ENCODE measurements at places on chromosomes 16 and 17.

- no peak for DNase-seq
Measured at GRCh38 chr16:78675312-78675711, 575.9 kb downstream of the WWOX start.

- no peak for DNase-seq
Measured at GRCh38 chr17:53749178-53749577, 73.5 kb upstream of the KIF2B start.

DNA sequence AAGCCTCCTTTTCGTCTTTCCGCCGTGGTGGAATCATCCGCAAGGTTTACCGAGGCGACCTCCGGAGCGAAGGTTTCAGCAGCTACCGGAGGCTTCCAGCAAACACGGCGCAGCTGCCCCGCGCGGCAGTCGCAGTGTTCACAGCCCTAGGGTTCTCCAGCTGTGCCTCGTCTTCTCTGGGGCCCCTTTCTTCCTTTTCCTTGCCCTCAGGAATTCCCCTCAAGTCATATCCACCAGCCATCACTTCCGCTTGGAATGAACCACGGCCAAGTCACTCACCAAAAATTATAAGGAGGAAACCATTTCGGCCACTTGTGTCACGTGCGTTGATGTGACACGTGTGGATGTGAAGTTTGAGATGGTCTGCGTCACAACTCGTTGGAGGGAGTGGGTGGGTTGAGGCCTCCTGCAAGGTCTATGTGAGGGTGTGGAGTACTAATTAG, 636 bp upstream of the ERN1 start:
- no peak for DNase-seq

DNA sequence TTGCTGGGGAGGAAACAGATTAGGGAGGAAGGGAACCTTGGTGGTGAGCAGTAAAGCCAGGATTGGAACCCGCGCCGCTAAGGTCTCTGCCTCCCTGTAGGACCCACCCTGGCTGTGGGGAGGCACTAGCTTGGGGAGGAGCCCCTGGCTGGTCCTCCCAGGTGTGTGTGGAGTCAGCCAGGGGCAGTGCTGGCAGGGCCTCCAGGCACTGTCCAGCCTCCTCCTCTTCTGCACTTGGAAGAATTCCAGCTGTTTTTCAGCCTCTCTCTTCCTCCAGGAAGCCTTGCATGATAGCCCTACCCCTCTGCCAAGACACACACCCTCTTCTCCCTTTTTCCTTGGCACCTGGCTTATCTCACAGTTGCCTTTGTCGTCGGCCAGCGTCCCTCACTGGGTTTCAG, 34.8 kb downstream of the TMEM235 start:
- DNase-seq = no peak

- DNase-seq = no peak
Measured at GRCh38 chr16:24996301-24996700, 18.9 kb downstream of the ARHGAP17 start.

- DNase-seq = no peak
Measured at GRCh38 chr17:13418891-13419290, 182.8 kb downstream of the HS3ST3A1 start.

DNA sequence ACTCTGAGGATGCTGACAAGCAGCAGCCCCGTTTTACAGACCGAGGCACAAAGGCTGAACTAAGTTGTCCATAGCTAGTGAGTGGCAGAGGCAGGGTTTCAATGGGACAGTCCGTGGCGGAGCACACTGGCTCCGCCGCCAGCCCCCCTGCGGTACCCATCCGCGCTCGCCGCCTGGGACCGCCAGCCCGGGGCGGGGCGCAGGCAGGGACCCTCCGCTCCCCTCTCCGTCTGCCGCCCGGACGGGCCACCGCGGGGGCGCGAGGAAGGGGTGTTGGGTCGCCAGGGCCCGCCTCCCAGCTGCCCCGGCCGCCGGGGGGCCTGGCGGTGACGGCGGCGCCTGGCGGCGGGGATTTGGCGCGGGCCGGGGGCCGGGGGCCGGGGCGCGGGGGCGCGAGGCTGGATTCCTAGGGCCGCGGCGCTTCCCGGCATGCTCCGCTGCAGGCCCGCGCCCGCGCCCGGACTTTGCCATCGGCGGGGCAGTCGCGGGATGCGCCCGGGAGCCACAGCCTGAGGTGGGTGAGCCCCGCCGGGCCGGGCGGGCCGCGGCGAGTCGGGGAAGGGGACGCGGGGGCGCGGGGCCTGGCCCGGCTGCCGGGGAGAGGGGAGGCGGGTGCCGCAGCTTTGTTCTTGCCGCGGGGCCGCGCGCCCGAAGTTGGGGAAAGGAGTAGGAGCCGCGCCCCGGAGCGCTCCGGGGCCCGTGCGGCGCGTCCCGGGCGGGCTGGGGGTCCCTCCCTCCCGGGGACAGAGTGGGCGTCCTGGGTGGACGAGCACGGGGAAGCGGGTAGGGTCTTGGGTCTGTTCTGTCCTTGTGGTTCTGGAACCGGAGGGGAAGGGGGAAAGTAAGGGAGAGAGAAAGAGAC, at the start of gene TMEM98:
TMEM98 (plus strand) TSS at position 430 of the 862 bp plus-strand sequence. CDS start 3,376 bp downstream, outside the sequence.
- no peak for DNase-seq

GRCh38 chr17:79046197-79046915, 22.4 kb downstream of the C1QTNF1 start:
- DNase-seq = no peak

- DNase-seq = no peak
Measured at GRCh38 chr16:75248536-75249380, 2.7 kb downstream of the BCAR1 start.

DNA sequence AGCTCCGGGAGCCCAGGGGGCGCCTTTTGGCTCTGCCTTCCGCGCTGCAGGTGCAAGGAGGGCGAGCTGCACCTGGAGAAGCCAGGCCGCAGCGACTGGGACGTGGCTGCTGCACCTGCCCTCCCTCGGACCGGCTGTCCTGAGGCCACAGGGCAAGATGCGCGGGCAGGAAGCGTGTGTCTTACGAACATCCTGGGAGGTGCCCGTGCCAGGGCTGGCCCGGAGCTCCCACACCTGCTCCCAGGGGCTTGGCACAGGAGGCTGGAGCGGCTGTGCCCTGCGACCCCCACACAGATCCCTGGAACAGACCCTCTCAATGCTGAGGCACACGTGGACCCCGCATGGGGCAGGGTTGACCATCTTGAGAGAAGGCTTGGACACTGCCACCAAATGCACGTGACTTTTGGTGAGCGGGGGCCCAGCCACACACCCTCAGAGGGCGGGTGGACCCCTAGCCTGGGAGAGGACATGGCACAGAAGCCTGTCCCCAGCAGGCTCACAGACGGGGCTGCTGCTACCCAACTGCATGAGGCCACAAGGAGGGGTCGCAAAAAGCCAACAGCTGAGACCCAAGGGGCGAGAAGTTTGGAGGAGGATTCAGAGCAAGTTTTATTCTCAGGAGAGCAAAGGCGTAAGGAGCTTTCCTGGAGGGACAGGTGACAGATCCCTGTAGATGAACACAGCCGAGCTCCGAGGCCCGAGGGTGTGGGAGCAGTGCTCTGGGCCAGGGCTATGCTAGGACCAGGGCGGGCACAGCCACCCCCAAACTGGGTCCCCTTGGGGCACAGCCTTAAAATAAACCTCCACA, 11.4 kb downstream of the NDUFAF8 start:
- no peak for DNase-seq

GRCh38 chr16:3157229-3158025, 22.6 kb downstream of the ZNF213 start:
- DNase-seq = no peak

DNA sequence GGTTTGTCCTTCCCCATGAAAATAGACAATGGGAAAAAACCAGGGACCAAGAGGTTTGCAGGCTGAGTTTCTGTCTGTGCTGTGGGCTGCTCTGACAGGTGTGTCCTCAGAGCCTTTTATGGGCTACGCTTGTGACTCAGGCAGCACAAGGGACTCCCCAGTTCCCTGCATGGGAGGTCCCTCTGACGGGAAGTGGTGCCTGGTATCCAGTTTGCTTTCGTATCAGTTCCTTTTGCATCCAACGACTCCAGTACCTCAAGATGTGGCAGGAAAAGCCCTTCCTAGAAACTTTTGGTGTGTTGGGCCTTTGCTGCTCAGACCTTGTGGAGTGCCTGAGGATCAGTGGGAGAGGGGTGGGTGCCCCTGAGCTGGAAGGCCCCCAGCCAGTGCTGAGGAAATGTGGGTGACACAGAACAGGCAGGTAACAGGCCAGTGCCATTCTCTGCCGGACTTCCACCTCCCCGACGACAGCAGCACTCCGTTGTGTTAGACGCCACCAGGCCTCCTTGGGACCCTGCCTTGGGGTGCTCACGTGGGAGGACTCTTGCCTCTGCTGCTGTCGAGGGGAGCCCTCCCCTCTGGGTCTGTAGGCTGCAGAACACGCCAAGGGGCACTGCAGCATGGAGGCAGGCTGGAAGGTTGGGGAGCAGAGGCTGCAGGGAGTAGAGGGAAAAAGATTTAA, 38.4 kb upstream of the IRF8 start:
- no peak for DNase-seq

DNA sequence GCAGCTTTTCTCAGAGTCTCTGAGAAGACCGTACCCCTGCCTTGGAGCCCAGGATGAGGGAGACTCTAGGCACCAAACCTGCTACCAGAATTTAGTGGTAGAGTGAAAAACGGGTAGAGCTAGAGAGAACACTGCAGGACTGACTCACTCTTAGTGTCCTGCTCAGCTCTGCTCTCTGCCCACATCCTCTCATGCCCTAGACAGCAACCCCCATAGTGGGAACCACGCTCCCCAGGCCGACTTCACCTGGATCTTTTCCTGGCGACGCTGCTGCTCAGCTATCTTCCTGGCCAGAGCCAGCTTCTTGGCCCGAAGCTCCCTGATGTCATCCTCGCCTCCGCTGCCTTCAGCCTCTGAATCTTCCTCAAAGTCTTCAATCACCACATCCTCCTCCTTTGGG, 26.7 kb downstream of the HIC1 start:
- no peak for DNase-seq

DNA sequence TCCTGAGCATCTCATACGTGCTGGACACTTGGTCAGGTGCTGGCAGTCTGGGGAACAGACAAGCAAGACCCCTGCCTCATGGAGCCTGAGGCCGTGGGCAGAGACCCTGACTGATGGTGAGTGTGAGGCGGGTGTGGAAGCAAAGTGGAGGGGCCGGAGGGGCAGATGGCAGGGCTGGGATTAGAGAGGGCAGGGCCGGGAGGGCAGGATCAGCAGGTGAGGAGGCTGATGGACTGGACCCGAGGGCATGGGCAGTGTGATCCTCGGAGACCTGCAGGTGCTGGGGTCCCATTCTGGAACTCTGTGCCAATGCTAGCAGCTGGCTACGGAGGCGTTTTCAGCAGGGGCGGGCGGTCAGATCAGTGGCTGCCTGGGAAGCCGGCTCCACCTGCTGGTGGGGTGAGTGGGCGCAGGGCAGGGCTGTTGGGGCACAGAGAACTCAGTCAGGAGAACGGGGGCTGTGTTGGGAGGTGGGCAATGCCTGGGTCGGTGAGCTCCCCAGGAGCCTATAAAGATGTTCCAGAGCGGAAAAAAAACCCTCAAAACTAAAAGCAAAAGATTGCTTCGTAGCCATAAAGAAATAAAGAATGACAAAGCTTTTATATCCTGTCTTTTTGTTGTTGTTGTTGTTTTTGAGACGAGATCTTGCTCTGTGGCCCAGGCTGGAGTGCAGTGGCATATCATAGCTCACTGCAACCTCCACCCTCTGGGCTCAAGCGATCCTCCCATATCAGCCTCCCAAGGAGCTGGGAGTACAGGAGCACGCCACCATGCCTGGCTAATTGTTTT, 8.9 kb upstream of the C16orf74 start:
- no peak for DNase-seq

GRCh38 chr16:53434377-53435065, at the start of gene RBL2:
TSS of gene RBL2 (plus strand) at chr16:53434471. CDS start at chr16:53434557, 86 bp downstream.
- peak; percentile 73 for DNase-seq

GRCh38 chr17:75454193-75454592, 2.2 kb upstream of the TMEM94 start:
- no peak for DNase-seq

DNA sequence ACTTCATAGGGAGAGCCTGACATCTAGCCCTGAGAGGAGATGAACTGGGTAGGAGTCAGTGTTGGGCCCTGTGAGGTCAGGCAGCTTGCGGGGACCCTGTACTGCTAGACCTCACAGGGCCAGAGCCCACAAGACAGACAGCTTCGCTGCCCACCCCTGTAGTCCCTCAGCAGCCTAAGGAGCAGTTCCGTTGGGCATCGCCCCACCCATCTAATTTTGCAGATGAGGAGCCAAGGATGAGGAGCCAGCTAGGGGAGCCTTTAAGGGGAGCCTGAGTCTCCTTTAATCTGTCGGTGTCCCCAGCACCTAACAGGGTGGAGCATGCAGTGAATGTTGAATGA, 755 bp upstream of the TUFM start:
- no peak for DNase-seq

DNA sequence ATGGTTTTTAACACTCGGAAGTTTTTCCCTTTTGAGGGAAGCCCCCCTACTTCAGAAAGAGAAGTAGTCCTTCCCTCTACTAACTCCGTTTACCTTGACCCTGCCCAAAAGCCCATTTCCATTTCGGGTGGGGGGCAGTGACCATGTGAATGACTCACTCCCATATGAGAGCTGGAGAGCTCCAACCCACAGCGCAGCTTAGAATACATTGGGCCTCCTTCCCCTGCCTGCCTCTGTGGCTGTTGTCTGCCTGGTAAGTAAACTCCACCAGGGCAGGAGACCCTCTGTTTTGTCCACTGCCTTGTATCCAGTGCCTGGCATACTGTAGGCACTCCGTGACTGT, 985 bp downstream of the SGSM2 start:
- no peak for DNase-seq

GRCh38 chr17:55159251-55159650, 105.5 kb upstream of the HLF start:
- no peak for DNase-seq

GRCh38 chr16:85253084-85253941, 141.0 kb upstream of the CIBAR2 start:
- peak; percentile 38 for DNase-seq

DNA sequence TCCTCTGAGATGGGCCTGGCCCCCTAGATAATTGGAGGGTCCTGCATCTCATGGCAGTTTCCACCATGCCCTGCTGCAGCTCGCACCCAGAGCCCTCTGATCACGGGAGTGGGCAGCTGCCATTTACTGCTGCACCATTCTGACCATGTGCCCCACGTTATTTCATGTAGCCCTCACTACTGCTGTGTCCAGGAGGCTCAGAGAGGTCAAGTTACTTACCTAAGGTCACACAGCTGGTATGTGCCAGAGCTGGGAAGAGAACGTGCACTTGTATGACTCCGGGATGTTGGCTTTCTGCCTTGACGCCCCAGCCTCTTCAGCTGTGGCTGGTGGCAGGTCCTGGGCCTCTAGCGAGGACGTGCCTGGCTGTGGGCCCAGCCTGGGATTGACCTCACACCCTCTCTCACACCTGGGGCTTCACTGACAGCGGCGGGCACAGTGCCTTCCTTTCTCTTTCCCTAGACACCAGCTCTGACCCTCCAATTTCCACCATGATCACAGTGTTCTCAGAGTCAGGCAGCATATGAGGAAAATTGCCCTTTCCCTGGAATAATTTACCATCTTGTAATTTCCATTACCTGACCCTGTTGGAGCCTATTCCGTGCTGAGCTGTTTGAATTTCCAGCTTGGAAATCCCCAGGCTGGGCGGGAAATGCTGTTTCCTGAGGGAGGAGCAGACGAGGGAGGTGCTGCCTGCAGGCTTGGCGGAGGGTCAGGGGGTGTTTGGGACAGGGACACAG, 18.5 kb upstream of the DOC2B start:
- no peak for DNase-seq

All from T-helper 2 cell (primary cell).